ENCODE measurements at places on chromosomes 6 and 20.

- DNase-seq, result peak; percentile 33
Observed at GRCh38 chr20:50110141-50111047, 2.6 kb downstream of the UBE2V1 start.

GRCh38 chr6:141483598-141484061 lies 649.1 kb upstream of the GJE1 start:
- peak; percentile 100 for DNase-seq

- no peak for DNase-seq
Observed at GRCh38 chr6:18183766-18184165, 28.5 kb downstream of the KDM1B start.

GRCh38 chr6:6586671-6587526 lies 1.6 kb upstream of the LY86 start:
- no peak for DNase-seq

DNA sequence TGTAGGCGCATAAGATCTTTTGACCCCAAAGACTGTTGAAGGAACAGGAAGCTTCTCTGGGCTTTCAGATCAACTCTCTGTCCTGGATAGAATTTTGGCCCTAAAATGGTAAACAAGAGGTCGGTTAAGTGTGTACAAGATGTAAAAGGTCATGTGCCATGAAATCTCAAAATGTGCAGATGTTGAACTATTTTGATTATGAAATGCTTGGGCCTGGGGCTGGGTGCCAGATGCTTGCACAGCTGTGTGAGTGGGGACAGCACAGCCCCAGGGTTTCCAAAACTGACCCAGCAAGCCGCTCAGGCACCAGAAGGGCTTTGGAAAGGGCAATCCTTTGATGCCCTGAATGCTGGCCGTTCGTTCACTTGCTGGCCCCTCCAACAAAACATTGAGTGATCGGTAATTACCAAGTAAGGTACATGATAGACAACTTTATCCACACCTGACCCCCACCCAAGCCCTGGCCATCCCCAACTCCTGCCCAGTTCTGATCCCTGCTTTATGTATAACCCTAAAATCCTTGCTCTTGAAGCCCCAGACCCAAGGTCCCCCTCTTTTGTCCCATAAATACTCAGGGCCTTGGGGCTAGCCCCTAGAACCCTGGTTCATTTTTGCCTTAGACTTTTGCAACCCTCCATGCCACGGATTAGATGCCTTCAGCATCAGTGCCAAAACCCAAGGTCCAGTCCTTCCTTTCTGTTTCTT lies 1.9 kb downstream of the TMEM239 start:
- DNase-seq, result peak; percentile 56
